ENCODE measurements at places on chromosomes 13 and 19.

DNA sequence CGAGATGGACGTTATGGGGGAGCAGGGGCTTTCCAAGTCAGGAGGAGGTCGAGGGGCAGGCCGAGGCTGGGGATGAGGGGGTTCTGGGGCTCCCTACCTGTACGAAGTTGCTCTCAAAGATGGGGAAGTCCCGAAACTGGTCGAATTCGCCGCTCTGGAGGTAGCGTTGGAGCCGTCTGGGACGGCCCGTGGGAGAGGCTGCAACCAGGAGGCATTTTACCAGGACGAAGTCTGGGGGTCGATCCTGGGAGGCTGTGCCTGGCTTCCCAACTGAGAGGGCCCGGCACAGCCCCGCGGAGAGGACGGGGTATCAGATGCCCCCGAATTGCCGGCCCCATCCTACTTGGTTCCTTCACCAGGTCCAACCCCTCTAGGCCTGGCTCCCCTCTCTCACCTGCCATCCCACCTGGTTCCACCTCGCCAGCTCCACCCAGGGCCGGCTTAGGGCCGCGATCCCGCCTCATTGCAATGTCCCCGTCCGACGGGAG lies 527 bp upstream of the EMC10 start:
- no peak for DNase-seq

DNA sequence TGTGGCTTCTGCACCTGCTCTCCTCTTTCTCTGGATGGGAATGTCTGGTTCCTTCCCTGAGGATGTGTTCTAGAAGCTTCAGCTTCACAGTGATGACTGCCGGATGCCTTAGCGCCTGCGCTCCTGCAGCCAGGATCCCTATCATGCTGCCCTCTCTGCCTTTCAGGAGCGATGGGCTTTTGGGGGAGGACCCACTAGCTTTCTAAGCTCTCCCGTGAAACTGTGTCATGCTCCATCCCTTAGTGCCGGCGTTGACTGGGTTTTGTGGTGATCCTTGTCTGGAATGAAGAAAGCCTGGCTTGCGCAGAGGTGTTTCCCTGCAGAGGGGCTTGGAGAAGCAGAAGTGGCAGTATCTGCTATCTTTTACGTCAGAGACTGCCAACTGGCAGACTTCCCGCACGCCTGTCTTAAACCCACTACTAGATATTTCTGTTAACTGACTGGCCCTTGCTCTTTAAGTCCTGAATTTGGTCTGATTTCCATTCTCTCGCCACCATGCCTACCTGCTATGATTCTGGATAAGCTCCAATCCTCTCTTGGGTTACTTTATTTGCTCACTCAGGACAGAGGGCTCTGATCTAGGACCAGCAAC lies 3.8 kb upstream of the KMT2B start:
- no peak for DNase-seq

GRCh38 chr19:13861392-13861713 lies 15.6 kb upstream of the NANOS3 start:
- no peak for DNase-seq

GRCh38 chr19:28889941-28890670 lies 322.8 kb downstream of the UQCRFS1 start:
- DNase-seq: no peak

DNA sequence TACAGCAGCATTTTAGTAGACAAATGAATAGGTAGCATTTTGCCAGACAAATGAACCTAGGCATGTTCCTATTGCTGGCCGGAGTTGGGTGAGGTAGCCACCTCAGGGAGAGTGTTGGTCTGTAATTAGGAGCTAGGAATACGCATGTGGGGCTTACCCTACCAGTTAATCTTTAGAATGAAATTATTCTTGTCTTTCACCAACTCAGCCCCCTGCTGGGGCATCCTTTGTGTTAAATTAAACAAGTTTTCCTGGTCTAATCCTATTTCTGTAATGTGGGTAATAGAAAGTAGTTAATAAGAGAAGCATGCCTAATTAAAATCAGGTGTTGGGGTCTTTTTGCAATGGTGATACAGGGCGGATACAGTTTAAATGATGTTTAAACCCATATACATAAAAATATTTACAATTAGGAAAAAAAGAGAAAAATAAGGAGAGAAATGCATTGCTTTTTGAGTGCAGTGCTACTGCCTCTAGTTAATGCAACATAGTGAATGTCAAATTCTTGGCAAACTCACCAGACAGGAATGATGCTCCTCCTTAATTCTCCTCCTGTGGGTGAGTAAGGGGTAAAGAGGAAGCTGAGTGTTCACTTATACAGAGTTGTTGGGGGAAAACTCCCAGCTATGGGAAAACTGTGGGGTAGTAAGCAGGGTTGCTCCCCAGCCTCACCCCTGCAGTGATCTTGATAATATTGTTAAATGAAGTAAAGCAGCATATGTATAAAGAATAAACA lies 276.4 kb upstream of the EDNRB start:
- peak; percentile 29 for DNase-seq

GRCh38 chr13:60090574-60090973 lies 73.2 kb downstream of the DIAPH3 start:
- DNase-seq: no peak

GRCh38 chr19:3369337-3370213 lies 3.2 kb downstream of the NFIC start:
- no peak for DNase-seq

GRCh38 chr19:19010551-19010950 lies 22.8 kb downstream of the SUGP2 start:
- DNase-seq: no peak

DNA sequence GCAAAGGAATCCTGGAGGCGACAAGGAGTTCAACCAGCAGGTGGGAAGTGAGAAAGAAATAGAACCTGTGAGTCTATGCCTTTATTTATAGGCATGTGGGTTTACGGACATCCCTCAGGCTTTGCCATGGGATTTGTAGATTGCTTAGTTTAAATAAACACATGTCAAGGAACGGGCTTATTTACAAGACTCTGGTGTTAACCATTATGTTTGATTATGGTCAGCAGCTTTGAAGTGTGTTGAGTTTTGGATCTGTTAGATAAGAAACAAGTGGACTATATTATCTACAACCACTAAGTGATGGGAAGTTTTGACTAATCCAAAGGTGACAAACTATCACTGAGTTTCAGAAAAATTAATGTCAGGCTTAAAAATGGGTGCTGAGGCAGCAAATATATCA lies 143.2 kb downstream of the SLITRK5 start:
- no peak for DNase-seq

DNA sequence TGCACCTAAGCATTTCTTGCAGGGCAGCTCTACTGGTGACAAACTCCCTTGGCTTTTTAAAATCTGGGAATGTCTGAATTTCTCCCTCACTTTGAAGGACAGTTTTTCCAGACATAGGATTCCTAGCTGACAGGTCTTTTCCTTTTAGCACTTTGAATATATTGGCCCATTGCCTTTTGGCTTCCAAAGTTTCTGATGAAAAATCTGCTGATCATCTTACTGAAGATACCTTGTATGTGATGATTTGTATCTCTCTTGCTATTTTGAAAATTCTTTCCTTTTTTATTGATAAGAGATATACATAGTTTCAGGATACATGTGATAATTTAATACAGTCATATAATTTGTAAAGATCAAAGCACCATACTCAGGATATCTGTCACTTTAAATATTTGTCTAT lies 211.1 kb downstream of the ZIC5 start:
- no peak for DNase-seq

- no peak for DNase-seq
These were observed 133.1 kb downstream of the CRYL1 start for GRCh38 chr13:20392530-20392929.

DNA sequence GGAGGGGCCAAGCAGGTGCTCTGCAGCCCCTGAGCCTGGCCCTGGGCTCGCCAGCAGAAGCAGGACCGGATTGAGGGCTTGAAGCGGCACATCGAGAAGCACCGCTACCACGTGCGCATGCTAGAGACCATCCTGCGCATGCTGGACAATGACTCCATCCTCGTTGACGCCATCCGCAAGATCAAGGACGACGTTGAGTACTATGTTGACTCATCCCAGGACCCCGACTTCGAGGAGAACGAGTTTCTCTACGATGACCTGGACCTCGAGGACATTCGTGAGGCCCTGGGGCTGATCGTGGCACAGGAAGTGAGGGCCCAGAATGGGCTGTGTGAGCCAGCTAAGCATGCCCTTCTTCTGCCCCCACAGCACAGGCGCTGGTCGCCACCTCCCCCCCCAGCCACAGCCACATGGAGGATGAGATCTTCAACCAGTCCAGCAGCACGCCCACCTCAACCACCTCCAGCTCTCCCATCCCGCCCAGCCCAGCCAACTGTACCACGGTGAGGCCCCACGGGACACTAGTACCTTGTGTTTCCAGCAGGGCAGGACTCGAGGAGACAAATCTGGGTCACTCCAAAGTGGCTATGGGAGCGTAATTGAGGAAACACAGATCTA lies 8.1 kb downstream of the CNOT3 start:
- no peak for DNase-seq

DNA sequence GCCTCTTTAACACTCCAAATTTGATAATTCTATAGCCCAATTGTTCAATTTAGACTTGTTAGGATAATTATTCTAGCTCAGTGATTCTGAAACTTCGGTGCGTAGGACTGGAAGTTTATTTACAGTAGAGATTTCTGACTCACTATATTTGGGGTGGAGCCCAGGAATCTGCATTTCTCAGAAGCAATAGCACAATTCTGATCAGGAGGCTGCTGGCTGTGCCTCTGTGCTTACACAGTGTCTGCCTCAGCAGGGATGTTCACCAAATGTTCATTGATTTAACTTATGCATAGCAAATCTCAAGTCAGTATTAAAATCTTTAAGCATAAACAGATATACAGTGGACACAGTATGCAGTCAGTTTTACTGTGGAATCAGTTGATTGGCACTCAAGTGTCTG lies 45.8 kb downstream of the ATP8A2 start:
- DNase-seq: no peak

GRCh38 chr19:1938071-1938470 lies 2.9 kb upstream of the CSNK1G2 start:
- DNase-seq: no peak

- no peak for DNase-seq
These were observed 425 bp upstream of the COLGALT1 start for GRCh38 chr19:17554968-17555479.

DNA sequence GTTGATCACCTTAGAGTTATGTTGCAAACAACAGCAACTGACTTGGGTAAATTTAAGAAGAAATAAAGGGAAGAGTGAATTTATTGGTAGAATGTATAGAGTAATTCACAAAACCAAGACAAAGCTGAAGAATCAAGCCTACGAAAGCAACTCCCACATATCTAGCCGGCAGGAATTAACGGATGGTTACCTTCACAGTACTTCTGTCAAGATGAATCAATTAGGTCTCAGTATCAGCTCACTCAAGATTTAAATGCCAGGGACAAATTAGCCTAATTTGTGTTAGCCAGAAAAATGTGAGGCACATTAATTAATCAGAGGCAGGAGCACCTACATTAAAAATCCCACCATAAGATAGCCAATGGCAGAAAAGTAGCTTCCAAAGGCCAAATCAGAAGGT lies 10.7 kb downstream of the KPNA3 start:
- DNase-seq: no peak

All from kidney glomerular epithelial cell (primary cell).